HEK293T (cell line): ENCODE measurements at places on chromosomes 7 and 10.

DNA sequence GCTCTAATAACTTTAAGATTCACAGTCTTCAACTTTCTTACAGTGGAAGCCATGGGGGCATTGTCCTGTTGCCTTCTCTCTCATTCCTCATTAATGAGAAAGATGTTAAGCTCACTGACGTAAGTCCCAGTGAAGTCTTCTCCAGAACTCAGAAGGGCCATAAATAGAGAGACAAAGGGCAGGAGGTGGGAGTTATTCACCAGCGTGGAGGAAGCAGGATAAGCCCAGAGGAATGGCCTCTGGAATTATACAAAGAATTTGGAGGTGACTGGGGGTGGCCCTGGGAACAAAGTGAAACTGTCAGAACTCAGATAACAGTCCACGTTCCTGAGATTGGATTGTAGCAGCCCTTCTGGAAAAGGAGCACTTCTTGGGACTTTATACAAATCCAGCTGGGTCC, 52.4 kb downstream of the SORBS1 start:
- no peak for DNase-seq

- DNase-seq = no peak
These were observed 67.7 kb upstream of the CC2D2B start for GRCh38 chr10:95840121-95840520.

DNA sequence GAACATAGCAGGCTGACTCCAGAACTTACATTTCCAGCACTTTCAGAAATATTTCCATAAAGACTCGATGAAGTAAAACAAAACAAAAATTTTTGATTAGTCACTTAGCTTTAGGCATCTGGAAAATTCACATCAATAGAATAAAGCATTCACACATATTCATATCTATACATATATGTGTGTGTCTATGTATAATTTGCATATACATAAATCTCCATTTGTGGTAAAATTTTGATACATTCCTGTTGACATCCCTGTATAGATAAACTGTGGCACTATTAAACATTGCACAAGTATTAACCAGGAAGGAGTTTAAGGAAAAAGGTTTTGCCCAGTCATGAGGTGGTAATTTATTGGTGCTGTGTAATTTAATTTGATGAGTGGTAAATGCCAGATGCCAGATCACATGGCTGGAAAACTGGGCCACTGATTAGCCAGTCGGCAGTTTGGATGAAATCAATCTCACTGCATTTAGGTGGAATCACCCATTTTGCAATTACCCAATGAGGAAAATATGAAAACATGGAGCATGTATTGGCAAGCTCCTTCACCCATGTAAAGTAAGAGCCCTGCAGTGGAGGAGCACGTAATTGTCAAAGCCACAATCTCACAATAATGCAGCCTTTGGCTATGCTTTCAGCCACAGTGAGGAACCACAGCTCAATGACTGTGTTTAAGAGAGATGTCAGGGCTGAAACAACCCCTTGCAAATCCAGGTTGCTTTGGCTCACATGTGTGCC, 294.6 kb downstream of the RNLS start:
- no peak for DNase-seq

- DNase-seq = no peak
These were observed 18.7 kb downstream of the ZNF786 start for GRCh38 chr7:149071641-149072437.

- DNase-seq = no peak
These were observed 5.0 kb upstream of the STEAP4 start for GRCh38 chr7:88311675-88312036.

GRCh38 chr7:16770657-16771329, 17.2 kb downstream of the TSPAN13 start:
- no peak for DNase-seq

- DNase-seq = no peak
These were observed 35.5 kb downstream of the MYL10 start for GRCh38 chr7:101593556-101593955.

DNA sequence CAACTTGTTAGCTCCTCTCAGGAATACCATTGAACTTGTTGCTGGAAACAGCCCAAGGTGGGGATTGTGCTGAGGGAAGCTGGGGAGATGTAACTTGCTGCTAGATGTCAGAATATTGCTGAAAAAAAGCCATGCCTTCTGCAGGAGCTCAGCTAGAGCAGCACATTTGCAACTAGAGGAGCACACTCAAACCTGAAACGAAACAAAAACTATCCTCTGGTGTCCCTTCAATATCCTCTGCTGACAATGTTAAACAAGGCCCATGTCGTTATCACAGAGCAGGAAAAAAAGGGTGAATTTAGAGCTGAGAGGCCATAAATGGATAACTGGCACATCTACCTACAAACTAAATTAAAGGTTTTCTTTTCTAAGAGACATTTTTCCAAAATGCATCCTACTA, 53.7 kb upstream of the MACC1 start:
- DNase-seq = no peak

DNA sequence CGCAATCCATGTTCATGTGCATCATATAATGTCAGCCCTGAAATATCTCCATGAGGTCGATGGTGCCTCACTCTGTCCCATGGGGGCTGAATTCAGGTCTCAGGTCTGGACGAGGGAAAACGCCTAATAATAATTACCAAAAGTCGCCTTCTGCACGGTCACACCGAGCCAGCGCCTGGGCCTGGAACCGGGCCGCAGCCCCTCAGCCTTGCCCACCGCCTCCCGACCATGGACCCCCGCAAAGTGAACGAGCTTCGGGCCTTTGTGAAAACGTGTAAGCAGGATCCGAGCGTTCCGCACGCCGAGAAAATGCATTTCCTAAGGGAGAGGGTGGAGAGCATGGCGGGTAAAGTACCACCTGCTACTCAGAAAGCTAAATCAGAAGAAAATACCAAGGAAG, 18.8 kb upstream of the KLRG2 start:
- DNase-seq = no peak

GRCh38 chr10:23534326-23534725, 95.5 kb downstream of the OTUD1 start:
- DNase-seq = no peak

GRCh38 chr10:92573091-92573797, 649 bp downstream of the IDE start:
- peak; percentile 45 for DNase-seq

- no peak for DNase-seq
These were observed 2.3 kb downstream of the FBXO24 start for GRCh38 chr7:100588438-100588837.
